H1 (cell line): ENCODE measurements at places on chromosomes 7 and 10. TPM values are rescaled to one million over a fixed set of nuclear protein-coding genes. Genes with fewer than 3 reads are reported as not detected.
A peak's percentile ranks its signal among the peaks of the same experiment; 100 is the strongest.

DNA sequence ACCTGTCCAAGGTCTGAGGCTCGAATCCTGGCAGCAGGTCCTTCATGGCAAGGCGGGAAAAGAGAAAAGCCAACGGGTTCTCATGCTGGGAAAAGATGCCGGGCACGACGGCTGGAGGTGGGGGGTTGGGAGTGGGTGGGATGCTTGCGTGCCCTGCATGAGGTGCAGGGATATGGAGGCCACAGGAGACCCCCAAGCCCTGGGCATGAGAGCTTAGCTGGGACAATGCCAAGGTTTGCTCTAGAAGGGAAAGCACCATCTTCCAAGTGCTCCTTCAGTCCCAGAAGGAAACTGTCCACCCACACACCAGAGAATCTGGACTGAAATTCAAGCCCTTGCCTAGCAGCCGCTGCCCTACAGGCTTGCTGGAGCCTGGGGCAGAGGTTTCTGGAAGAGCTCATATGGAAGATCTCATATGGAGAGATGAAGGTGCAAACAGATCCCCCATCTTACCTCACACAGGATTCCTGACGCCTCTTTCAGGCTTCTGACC is 64.3 kb downstream of the ZRANB1 start:
- H3K36me3 ChIP-seq: peaks cover 11% of the 10 kb centered on the region; the same call in 1 of the 2 replicates
- DNase-seq: no peak
- no peak overlapping the region for H3K27ac ChIP-seq
- no peak overlapping the region for H3K4me3 ChIP-seq

The KCNK18 gene
- polyA plus RNA-seq: not detected in 2 replicates

The BHLHA15 gene
- polyA plus RNA-seq: 1.1 and 2.2 TPM in 2 replicates

GRCh38 chr7:34832020-34832419 is 174.0 kb downstream of the NPSR1 start:
- no peak overlapping the region for H3K27ac ChIP-seq
- no peaks in the 10 kb centered on the region for H3K36me3 ChIP-seq
- H3K4me3 ChIP-seq: no peak overlapping the region
- no peak for DNase-seq
- H3K4me1 ChIP-seq: no peaks in the 10 kb centered on the region
- H3K27me3 ChIP-seq: no peaks in the 10 kb centered on the region

The TEX47 gene
- polyA plus RNA-seq: not detected in 2 replicates

DNA sequence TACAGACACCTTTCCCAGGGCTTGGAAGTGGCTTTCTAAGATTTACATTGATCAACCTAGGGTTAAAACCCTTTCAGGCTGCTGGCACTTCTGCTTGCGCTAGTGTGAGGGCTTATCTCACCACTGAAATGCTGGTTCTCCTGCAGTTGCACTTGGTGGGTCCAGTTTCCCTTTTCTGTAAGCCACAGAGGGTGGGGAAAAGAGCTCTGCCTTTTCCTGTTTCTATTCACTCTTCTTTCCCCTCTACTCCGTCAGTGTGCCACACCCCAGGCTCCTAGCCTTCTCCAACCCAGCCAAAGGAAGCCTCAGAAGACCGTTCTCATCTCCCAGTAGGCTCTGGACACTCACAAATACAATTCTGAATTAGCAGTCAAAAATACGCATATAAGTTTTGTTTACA is 19.0 kb upstream of the CAPZA2 start:
- DNase-seq: no peak
- no peaks in the 10 kb centered on the region for H3K36me3 ChIP-seq
- no peak overlapping the region for H3K4me3 ChIP-seq

The XRCC2 gene
- 14.3 and 14.6 TPM in 2 replicates for polyA plus RNA-seq

DNA sequence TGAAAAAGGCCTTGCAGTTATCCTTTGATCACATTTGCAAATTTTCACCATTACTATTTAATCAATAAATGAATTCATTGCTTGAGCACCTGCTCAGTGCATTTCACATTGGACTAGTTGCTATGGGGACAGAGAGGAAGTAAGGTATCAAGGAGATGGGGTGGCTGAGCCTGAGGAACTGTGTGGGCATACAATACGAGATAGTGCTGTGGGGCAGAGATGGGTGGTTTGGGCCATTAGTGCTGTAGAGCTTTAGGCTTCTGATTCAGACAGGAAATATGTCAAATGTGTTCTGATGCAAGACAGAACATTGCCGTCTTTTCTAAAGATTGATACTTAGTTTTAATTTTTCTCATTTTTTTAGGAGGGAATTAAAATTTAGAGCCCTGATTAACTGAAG is 13.2 kb downstream of the ITGB8 start:
- H3K27ac ChIP-seq: no peak overlapping the region
- H3K36me3 ChIP-seq: no peaks in the 10 kb centered on the region
- DNase-seq: no peak
- no peak overlapping the region for H3K4me3 ChIP-seq
- no peaks in the 10 kb centered on the region for H3K27me3 ChIP-seq

The GIMAP5 gene
- polyA plus RNA-seq: not detected in 2 replicates

DNA sequence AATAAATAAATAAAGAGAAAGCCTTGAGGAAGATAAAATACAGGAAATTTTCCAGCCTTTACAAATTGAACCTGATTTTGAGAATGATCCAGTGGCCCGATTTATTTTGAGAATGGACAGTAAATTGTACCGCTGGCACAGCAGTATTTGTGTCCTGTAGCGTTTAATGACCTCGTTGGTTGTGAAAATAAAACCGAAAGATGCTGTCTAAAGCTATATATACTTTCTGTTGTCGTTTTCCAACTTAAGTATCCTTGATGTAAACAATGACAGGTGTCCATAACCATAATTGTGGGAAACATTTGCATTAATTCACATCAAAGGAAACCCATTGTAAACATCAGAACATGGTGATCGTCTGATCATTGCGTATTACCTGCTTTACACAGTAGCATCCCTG is 38.8 kb downstream of the TBXAS1 start:
- H3K27me3 ChIP-seq: no peaks in the 10 kb centered on the region
- no peak overlapping the region for H3K4me3 ChIP-seq
- no peaks in the 10 kb centered on the region for H3K4me1 ChIP-seq
- H3K36me3 ChIP-seq: no peaks in the 10 kb centered on the region

GRCh38 chr7:25861601-25862260 is 290.3 kb upstream of the NFE2L3 start:
- no peak for DNase-seq
- no peak overlapping the region for H3K4me3 ChIP-seq
- peaks cover 47% of the 10 kb centered on the region for H3K27me3 ChIP-seq
- peaks cover 15% of the 10 kb centered on the region for H3K4me1 ChIP-seq
- H3K27ac ChIP-seq: no peak overlapping the region

The CCL24 gene
- polyA plus RNA-seq: not detected in 2 replicates

The COL17A1 gene
- 0.35 and 0.52 TPM in 2 replicates for polyA plus RNA-seq

The ASIC3 gene
- polyA plus RNA-seq: 1.6 and 4.3 TPM in 2 replicates

DNA sequence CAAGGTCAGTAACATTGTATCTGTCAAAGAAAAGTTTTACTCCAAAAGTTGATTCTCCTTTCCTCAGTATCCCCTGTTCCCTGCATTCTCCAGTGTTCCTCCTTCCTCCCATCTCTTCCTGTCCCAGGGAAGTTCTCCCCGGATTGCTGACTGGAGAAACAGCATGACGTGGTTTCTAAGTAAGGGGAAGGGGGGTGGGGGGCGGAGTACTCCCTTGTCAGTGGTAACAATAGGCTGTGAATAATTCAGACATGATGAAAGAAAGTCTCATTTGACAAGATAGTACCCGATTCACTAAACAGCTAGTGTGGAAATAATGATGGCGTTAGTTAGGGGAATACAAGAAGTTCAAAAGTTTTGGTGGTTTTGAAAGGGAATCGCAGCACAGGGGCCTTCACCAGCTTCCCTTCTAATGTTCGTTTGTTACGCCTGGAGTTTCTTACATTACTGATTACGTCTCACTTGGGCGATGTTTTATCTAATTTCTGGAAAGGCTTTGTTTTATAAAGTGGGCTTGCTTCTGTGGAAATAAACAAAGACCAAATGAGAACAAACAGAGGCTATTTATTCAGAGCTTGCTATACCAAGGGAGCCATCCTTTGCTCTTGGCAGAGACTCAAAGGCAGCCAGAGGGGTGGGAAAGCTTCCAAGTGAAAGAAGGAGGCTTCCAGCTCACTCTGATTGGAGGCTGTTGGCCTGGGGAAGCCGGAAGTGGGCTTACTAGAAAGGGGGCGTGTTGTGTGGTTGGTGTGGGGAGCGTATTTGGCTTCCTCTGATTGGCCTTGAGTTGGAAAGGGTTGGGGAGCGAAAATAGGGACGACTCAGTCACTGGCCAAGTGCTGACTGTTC is 453.7 kb downstream of the SDK1 start:
- H3K4me3 ChIP-seq: no peak overlapping the region
- no peak overlapping the region for H3K27ac ChIP-seq
- H3K36me3 ChIP-seq: no peaks in the 10 kb centered on the region
- peak; percentile 3 for DNase-seq

DNA sequence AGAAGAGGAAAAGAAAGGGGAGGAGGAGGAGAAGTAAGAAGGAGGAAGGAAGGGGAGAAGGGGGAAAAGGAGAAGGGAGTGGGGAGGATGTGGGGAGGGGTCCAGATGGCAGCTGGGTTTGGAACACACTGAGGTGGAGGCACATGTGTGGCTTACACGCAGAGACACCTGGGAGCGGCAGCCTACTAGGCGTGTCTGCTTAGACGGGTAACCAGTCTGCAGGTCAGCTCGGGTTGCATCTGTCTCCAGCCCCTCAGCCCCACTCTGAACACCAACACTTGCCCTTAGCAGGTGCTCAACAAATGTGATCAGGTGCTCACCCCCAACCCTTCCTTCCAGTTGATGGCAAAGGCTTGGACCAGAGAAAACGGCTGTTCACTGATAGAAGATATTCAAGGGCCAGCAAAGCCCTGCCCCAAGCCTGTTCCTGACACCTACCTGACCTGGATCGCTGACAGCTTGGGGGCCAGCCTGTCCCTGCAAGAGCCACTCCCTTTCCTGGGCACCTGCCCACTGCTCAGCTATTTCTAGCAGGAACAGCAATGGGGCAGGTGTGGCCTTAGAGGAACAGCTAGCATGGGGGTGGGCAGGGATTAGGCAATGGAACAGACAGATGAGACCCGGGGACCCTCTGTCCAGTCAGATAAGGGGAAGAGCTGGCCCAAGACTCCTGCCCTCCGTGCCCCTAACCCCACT is 70.5 kb downstream of the SH3PXD2A start:
- no peak overlapping the region for H3K27ac ChIP-seq
- no peak for DNase-seq
- no peak overlapping the region for H3K4me3 ChIP-seq
- H3K36me3 ChIP-seq: no peaks in the 10 kb centered on the region

The GTF2IRD1 gene
- polyA plus RNA-seq: 27.4 and 34.9 TPM in 2 replicates

The CALHM3 gene
- polyA plus RNA-seq: 0.42 and 0.60 TPM in 2 replicates

The MOSPD3 gene
- 21.4 and 45.7 TPM in 2 replicates for polyA plus RNA-seq

The USP54 gene
- polyA plus RNA-seq: 31.0 and 46.2 TPM in 2 replicates

DNA sequence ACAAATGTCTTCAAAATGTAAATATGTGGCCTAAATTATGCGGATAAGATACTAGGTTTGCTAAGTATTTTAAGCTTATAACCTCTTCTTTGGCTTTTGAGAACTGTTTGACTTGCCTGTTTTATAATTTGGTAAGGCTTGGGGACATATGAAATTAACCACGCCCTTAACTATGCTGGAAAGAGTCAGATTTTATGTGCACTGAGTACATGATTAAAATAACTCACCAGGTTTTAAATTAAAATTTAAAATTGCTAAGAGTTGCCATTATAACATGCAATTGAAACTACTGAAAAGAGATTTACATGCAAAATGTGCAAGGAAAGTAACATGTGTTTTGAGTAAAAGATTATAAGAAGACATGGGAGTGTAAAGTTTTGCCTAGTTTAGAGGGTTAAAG is 141.9 kb downstream of the WDR11 start:
- H3K36me3 ChIP-seq: no peaks in the 10 kb centered on the region
- DNase-seq: no peak
- no peak overlapping the region for H3K27ac ChIP-seq
- no peaks in the 10 kb centered on the region for H3K4me1 ChIP-seq
- no peaks in the 10 kb centered on the region for H3K27me3 ChIP-seq

The TFR2 gene
- polyA plus RNA-seq: 4.6 and 6.0 TPM in 2 replicates

The GIMAP1 gene
- polyA plus RNA-seq: not detected in 2 replicates

- no peaks in the 10 kb centered on the region for H3K36me3 ChIP-seq
- no peak overlapping the region for H3K4me3 ChIP-seq
- H3K27ac ChIP-seq: no peak overlapping the region
- no peak for DNase-seq
- H3K27me3 ChIP-seq: no peaks in the 10 kb centered on the region
Observed at GRCh38 chr10:71598621-71599055, 120.9 kb downstream of the C10orf105 start.

The SPDYE11 gene
- polyA plus RNA-seq: not detected in 2 replicates

- no peak overlapping the region for H3K27ac ChIP-seq
- no peak overlapping the region for H3K4me3 ChIP-seq
- no peaks in the 10 kb centered on the region for H3K4me1 ChIP-seq
- DNase-seq: no peak
Observed at GRCh38 chr7:17121671-17122070, 176.8 kb upstream of the AHR start.

DNA sequence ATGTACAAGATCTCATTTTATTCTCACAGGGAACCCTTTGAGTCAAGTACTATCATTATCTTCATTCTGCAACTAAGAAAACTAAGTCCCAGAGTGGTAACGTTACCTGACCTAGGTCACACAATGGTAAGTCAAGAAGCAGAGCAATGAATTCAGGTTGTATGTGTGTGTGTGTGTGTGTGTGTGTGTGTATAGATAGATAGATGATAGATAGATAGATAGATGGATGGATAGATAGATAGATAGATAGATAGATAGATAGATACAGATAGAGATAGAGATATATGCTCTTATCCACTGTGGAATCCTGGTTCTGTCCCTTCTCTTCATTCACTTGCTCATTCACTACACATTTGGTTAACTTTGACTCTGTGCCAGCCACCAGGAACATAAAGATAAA is 29.8 kb downstream of the ASAH2 start:
- H3K4me1 ChIP-seq: peaks cover 2% of the 10 kb centered on the region; the same call in 1 of the 2 replicates
- H3K36me3 ChIP-seq: no peaks in the 10 kb centered on the region
- no peak for DNase-seq
- no peaks in the 10 kb centered on the region for H3K27me3 ChIP-seq
- no peak overlapping the region for H3K27ac ChIP-seq

DNA sequence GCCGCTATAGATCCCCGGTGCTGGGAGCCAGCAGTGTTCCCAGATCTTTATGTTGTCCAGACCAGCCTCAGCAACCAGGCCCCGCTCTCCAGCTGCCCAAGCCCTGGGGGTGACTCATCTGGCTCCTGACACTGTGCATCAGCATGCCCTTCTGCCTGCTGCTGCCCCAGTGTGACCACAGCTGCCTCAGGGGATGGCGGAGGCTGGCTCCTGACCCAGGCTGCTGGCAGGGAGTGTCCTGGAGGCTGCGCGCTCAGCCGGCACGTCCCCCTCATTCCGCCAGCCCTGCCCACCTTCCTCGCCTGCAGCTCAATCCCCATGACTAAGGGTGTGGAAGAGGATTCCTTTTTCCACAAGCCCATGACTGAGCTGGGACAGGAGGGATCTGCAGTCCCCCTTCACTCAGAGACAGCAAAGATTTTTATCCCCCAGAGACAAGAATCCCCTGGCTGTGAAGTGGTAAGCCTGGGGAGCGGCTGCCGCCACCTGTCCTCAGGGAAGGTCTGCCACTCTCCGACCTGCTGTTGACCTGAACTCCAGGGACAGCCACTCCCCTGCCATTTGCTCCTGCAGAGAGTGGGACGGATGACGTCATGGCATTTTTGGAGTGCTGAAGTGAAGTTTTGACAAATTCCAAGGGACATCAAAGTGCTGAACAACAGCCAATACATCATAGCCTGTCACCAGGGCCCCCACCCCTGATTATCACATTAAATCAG is 182.8 kb upstream of the BMPER start:
- no peak overlapping the region for H3K4me3 ChIP-seq
- no peaks in the 10 kb centered on the region for H3K4me1 ChIP-seq
- no peak overlapping the region for H3K27ac ChIP-seq
- no peaks in the 10 kb centered on the region; the same call in 1 of the 2 replicates for H3K27me3 ChIP-seq
- no peaks in the 10 kb centered on the region for H3K36me3 ChIP-seq
